ENCODE measurements at places on chromosomes 2 and 18. TPM values are rescaled to one million over a fixed set of nuclear protein-coding genes. Genes with fewer than 3 reads are reported as not detected.

HOXD3 gene
- 26.5 TPM for polyA plus RNA-seq

GRCh38 chr2:166373105-166373504 is 2.6 kb downstream of the SCN9A start:
- no peak for DNase-seq

DNA sequence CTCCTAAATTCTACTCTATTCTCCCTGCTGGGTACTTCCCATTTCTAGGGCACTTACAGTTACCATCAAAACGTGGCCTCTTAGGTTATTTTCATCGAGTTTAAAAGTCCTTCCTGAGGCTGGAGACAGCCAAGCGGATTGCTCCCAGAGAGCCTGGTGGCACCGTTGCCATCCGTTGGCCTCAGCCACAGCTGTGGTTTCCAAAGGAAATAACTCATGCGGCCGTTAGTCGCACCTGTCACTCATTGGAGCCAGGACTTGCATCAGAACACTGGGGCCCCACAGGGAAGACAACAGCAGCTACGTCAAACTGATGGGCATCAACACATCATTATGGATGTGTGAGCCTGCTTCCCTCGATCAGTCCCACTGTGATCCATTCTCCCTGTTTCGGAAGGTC is 453.4 kb downstream of the BCL11A start:
- DNase-seq: no peak

DNA sequence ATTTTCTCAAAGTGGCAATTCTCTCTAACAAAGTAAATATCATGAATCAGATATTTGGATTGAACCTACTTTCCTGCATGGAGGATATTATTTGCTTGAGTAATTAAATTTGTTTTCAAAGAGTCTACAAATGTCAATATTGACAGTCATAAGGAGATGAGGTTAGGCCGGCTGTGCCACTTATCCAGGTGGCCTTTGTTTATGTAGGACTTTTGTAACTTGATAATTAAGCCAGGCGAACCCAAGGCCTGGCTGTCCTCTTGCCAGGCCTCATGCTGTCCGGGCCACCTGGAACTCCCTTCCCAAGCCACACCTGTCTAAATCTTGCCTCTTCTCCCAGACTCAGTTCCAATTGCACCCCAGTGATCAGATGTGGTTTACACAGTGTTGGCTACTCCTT is 255.2 kb downstream of the ACKR3 start:
- DNase-seq: no peak

- no peak for DNase-seq
Observed at GRCh38 chr2:233179848-233180366, 71.6 kb upstream of the ATG16L1 start.

DNA sequence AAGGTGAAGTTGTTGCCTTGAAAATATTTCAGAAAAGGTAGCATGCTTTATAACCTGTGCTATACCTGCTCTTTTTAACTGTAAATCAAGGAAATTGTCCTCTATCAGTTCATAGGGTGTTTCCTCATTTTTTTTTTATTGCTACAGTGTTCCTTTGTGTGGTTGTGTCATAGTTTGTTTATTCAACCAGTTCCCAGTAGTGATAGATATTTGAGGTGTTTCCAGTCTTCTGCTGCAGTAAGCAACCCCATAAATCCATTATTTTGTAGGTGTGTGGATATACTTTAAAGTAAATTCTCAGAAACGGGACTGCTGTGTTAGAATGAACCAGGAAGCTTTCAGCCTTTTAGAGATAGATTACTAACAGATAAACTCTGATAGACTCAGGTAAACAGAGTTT is 39.6 kb downstream of the SEMA4F start:
- no peak for DNase-seq
